Cardiac septum (tissue), 1 donor: ENCODE measurements at places on chromosomes 3 and 15. TPM values are rescaled to one million over a fixed set of nuclear protein-coding genes. Genes with fewer than 3 reads are reported as not detected.

DNA sequence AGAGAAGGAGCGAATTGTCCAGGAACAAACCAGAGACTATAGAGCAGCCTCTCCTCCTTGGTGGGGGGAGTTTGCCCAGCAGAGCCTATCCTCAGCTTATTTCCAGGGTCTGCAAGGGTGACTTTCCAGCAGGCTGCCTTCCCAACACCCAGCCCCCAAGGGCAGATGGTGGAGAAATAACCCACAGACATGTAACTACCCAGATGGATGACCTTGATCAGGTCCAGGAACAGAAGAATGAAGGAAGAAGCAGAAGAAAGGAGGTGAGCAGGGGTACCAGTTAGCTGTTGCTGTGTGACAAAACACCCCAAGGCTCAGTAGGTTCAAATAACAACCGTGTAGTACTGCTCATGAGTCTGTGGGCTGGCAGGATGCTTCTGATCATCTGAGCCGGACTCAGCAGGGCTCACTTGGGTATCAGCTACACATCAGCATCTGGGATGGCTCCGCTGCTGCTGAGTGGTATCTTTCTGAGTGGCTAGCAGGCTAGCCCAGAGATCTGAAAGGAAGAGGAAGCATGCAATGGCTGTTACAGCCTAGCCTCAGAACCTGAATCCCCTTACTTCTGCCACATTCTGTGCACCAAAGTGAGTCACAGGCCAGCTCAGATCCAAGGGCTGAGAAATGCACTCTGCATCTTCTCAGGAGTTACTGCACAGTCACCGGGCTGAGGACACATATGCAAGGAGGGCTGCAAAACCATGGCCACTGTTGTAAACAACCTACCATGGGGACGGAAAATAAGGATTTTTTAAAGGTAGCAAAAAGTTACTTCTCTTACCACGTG lies 22.2 kb upstream of the TXNRD3 start:
- DNase-seq, result no peak

FOXB1 gene
- not detected for total RNA-seq

TNNC1 gene
- 8,054 TPM for total RNA-seq

GRCh38 chr3:4988983-4989834 lies 10.0 kb downstream of the BHLHE40 start:
- DNase-seq, result no peak

GRCh38 chr3:100090669-100091005 lies 23.7 kb downstream of the FILIP1L start:
- DNase-seq, result no peak

DNA sequence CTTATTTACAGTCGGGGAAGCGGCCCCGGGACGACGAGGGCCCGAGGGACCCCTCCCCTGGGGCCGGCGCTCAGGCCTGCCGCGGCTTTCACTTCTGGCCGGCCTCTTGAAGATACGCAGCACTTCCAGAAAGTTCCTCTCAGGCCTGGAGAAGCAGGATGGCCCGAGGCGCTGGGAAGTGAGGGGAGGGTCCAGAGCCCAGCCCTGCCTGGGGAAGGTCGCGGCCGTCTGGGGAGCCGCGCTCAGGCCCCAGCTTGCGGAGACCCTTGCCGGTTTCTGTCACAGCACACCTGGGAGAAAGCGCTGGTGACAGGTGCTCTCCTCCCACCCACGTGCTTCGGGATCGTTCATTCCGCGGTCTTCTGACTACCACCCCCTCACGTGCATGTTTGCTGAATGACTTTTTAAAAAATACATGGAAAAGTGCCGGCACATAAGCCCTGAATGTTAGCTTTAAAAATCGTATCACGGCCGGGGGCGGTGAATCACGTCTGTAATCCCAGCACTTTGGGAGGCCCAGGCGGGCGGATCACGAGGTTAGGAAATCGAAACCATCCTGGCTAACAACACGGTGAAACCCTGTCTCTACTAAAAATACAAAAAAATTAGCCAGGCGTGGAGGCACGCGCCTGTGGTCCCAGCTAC lies 727 bp upstream of the TM2D3 start:
- no peak for DNase-seq

GRCh38 chr15:89333011-89333860 lies 1.4 kb downstream of the POLG start:
- peak; percentile 70 for DNase-seq

TRIM42 gene
- total RNA-seq, result not detected

DNA sequence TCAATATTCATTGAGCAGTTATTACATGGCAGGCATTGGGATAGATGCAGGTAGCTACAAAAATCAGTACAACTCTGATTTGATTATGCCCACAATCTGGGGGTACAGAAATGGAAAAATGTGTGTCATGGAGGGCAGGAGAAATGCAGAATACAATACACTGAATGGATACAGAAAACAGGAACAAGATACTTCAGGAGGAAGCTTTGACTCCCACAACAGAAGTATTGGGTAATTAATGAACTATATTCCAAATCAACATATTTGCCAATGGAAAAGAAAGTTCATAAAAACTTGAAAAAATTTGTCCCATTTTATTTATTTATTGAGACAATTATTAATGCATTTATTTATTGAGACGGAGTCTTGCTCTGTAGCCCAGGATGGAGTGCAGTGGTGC lies 207.0 kb downstream of the SUCLG2 start:
- no peak for DNase-seq

GRCh38 chr3:113953677-113954076 lies 5.9 kb downstream of the ZDHHC23 start:
- no peak for DNase-seq

DNA sequence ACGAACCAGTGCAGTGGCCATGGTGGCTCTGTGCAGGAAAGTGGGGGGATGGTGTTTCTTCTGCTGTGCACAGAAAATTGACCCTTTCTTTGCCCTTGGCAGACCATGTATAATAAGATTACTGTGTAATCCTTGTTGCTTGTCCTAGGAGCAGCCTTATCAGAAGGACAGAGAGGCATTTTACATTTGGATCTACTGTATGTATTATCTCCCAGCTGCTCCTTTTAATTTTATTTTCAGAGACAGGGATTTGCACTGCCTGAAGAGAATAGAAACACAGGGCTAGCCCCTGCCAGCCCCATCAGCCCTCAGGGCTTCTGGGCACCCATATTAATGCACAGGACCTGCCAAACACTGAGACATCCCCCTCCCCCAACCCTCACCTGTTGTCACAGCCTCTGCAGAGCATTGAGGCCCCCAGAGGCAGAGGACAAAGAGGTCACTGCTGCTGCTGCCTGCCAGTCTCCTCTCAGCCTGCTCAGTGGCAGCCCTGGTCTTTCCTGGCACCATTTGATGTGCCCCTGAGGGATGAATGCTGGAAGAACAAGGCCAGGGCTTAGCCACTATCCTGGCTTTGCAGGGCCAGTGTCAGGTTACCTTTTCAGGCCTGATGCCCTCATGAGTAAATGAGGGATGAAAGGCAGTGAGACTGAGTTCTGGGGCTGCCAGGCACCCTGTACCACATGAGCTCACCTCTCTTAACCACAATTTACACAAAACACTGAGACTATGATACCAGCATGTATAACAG lies 533.4 kb downstream of the NTRK3 start:
- no peak for DNase-seq

- no peak for DNase-seq
Observed at GRCh38 chr3:59600631-59601030, 550.8 kb upstream of the CFAP20DC start.
